ENCODE measurements at places on chromosomes 2 and 18.

- DNase-seq: peak; percentile 78
Observed at GRCh38 chr2:157261199-157261782, 3.8 kb downstream of the GALNT5 start.

DNA sequence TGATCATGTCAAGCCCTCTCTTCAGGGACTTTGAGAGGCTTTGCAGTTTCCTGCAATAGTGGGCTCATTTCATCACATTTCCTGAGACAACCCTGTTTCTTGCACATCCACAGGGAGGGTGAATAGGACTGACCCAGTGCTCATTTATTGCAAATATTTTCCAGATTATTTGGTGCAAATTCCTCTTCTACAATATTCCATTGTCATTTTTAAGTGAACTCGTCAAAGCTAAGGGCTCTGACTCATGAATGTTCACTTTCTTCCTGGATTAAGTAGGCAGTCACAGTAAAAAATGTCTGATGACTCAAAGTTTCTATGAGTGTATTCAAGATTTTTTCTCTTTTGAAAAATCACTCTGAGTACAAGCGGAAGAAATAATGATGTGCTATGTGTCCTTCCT lies 225.5 kb upstream of the GALNT5 start:
- no peak for DNase-seq

DNA sequence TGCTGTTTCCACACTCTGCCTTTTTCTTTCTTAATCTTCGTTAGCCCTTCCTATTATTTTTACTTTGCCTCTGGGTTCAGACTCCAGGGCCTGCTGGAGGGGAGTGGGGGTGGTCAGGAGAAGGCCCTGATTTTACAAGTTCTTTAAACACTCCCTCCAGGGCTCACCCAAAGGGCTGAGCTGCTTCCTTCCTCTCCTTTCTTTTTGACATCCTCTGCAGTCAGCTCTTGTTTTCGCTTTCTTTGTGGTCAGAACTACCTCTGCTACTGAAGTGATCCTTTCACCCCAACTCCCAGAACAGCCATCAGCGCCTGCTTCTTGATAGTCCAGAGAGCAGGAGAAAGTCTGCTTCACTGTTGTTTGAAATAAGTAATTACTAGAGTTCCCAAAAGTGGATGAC lies 925.7 kb downstream of the EPHA4 start:
- DNase-seq: peak; percentile 18

DNA sequence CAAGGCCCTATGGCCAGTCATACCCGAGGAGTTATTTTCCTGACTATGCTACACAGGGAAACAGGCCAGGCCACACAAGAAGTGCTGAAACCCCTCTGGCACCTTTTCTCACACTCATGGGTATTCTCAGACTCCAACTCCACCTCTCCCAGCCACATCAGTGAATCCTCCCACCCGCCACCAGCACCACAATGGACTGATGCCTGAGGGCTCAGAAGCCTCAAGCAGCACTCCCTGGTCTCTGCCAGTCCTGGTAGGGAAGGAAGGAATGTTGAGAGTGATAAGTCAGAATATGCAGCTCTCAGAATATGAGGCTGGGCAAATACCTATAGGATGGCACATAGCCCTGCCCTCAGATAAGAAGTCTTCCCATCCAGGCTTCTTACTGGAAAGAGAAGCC lies 391.1 kb downstream of the ALK start:
- DNase-seq: no peak

DNA sequence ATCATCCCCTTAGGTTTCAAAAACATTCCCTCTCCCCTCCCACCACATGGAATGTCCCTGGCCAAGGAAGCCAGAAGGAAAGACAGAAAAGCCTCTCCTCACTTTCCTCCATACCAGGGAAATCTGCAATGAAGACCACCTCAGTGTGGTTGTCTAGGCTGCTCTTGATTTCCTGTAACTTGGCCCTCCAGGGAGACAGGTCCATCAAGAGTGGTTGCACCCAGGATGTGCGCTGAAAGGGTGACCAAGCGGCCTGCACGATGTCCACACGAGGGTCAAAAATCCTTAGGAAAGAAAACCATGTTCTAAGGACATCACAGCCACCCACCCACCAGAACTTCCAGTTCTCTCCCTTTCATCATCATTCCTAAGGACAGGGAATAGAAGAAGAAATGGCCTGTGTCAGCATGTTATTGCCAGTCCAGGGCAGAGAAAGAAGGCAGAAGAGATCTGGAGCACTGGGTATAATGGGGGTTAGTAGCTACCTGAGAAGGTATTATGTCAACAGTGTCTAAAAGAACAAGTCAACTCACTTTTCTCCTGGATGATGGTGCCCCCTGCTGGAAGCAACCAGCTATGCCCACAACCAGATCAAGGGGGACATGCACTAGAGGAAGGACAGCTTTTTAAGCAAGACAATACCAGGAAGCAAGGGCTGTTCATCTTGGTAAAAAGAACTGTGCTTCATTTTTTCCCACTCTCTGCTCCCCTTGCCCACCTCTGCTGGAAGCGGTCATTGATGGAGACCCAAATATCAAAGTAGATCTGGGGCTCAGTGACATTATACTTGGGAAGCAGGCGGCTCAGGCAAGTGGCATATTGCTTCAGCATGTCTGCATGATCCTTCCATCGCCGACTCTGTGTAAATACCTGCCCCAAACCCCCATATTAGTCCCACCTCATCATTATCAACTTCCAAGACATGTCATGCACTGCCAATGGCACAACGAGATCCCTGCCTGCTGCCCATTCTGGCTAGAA lies 9.3 kb downstream of the GGCX start:
- DNase-seq: peak; percentile 87

DNA sequence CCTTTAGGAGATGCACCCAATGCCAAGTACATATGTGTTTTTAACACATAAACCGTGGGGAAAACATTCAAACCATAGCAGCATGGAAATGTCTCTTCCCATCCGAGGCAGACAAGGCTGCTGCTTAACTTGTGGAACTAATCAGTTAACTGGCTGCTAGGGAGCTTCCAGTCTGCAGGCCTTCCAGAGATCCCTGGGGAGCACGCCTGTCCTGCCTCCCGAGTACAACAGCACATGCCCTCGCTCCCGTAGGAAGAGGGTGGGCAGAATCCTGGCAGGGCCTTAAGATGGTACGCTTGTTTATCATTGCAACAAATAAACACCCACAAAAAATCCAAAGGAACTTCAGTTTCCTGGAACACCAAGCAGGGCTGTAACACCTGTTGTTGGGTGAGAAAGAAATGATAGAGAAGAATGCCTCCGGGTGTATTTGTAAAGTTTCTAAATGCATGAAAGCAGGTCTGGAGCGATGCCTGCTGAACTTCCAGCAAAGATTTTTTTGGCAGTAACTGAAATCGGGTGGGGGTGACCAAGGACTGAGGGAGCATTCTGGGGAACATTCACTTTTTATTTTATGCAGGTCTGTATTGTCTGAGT lies 56.2 kb downstream of the EDAR start:
- no peak for DNase-seq

- DNase-seq: no peak
Observed at GRCh38 chr2:15920696-15921095, 19.7 kb upstream of the MYCN start.

GRCh38 chr2:79294994-79295393 lies 135.4 kb upstream of the REG3A start:
- no peak for DNase-seq

DNA sequence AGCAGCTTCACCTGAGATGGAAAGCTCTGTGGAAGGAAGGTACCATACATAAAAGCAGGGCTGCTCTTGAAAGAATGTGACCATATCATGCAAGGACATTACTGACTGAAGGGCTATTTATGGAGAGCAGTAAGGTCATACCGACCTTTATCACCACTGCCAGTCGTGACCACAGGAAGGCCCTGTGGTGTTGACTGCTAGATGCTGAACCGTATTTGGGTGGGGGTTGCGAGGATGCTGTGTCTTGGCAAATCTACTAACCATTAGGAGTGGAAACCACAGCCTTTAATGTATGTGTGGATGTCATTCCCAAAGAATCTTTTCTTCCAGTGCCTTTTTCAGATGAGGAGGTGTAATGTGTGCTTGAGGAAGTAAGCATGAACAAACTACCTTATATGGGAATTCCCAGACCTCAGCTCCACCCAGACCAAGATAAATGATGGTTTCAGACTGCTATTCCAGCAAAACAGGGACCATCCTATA lies 60.8 kb downstream of the LIMS1 start:
- peak; percentile 62 for DNase-seq

- peak; percentile 14 for DNase-seq
Observed at GRCh38 chr2:64913357-64913869, 75.8 kb upstream of the SLC1A4 start.

DNA sequence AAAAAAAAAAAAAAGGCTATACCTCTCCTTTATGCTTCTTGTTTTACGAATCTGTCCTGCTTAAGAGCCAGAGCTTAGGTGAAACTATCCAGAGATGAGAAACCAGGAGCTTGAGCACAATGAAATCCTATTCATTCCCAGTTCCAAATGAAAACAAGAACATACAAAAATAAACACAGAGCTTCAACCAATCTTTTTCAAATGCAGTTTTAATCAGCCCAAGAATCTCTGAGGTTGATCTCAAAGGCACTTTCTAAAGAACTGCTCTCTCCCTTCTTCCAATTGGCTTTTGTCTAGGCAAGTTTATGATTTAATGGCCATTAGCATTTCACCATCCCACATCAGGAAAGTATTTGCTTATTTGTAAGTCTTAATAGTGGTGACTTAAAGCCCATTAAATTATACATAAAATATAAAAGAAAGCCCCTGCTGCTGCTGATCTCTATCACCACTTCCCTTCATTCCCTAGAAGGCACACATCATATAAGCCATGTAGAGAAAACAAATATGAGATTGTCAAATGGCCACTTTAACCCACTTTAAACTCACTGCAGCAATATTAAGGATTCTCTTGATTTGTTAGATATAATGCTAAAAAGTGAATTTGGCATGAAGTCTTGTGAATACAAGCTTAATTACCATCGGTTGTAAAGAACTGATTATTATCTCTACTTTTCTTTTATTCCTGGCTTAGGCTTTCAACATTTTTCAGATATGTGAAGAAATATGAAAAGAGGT lies 29.3 kb upstream of the SCN9A start:
- DNase-seq: no peak

GRCh38 chr2:6973895-6974545 lies 56.8 kb downstream of the RNF144A start:
- no peak for DNase-seq

DNA sequence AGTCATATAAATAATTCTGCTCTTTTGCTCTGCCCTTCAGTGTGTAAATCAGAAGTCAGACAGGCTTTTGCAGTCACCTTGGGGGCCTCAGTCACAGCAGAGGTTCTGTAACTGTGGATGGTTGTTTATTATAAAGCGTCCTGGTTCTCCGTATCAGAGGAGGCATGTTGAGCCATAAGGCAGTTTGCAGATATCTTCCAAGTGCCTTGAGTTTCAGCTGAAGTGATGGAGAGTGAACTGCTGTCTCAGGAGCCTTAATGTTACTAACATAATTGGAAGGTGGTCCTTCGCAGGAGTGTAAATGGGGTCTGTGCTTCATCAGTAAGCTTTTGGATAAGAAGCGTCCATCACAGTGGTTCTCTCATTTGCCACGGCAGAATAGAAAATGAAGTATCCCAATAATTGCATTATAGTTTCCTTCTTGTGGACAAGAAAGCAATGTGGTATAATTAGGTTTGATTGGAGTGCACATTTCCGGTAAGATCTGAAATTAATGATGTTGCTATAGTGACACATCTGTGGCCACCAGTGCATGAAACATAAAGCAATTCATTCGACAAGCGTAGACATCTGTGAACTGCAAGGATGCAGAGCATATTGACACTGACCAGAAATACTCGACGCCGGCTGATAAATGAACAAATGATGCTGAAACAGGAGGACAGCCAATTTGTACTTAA lies 112.5 kb upstream of the NFATC1 start:
- no peak for DNase-seq

DNA sequence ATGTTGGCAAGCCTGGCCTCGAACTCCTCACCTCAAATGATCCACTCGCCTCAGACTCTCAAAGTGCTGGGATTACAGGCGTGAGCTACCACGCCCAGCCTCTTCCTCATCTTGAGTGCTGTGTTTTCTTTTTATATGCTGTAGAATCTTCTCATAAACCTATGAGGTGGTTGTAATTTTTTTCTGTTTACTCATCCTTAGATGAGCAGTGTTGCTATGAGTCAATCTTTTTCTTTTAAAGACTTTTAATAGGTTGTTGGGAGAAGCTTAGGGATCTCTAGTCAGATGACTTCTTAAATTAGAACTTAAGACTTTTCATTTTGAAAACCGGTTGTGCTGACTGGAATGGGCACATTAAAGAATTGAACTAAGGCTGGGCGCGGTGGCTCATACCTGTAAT lies 8.7 kb upstream of the AAK1 start:
- peak; percentile 63 for DNase-seq

DNA sequence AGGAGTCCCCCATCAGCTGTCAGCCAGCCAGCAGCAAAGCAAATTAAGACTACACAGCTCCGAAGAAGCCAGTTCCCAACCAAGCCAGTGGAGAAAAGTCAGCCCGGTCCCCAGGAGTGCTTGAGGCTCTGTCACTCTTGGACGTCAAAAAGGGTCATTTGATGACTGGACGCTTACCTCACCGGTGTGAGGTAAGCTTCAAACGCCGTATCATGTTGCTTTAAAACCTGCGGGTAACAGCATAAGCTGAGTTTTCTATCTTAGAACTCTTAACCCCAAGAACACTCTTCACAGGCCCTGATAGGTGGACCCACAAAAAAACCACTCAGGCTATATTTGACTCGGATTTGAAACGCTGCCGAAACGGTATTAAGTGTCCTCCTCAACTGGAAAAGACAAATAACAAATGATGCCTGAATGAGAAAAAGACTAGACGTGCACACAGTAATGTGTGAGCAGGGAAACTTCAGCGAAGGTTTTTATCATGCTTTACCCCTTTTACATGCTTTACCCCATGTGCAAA lies 682 bp upstream of the LNPK start:
- peak; percentile 17 for DNase-seq

GRCh38 chr2:161199912-161200701 lies 39.9 kb downstream of the TANK start:
- peak; percentile 51 for DNase-seq

- no peak for DNase-seq
Observed at GRCh38 chr2:101466426-101466825, 8.5 kb downstream of the RFX8 start.

DNA sequence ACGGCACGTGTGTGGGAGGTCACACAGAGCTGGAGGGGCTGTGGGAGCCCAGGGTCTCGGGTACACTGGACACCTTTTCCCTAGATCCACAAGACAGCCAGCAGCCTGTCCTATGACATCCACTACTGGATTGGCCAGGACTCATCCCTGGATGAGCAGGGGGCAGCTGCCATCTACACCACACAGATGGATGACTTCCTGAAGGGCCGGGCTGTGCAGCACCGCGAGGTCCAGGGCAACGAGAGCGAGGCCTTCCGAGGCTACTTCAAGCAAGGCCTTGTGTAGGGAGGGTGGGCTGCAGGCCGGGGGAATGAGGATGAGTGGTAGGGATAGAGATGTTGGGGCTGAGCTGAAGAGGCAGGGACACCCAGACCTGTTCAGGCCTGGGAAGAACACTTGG lies 6.6 kb downstream of the VIL1 start:
- DNase-seq: no peak

- DNase-seq: no peak
Observed at GRCh38 chr2:25632396-25632795, 41.0 kb downstream of the DTNB start.

- DNase-seq: peak; percentile 15
Observed at GRCh38 chr2:19362094-19362754, 3.8 kb upstream of the OSR1 start.

- no peak for DNase-seq
Observed at GRCh38 chr18:62523255-62523588, 397 bp downstream of the ZCCHC2 start.
